SK-N-SH (cell line): ENCODE measurements at places on chromosomes 6 and 20. TPM values are rescaled to one million over a fixed set of nuclear protein-coding genes. Genes with fewer than 3 reads are reported as not detected.

The PTCRA gene
- not detected in 2 replicates for polyA plus RNA-seq

- DNase-seq = no peak
Measured at GRCh38 chr6:3061501-3061941, 6.8 kb upstream of the RIPK1 start.

The SRPK1 gene
- 10.6 and 16.4 TPM in 2 replicates for polyA plus RNA-seq

GRCh38 chr20:54362283-54362682 is 113.1 kb upstream of the DOK5 start:
- no peak for DNase-seq

- no peak for DNase-seq
Measured at GRCh38 chr6:125323376-125323775, 21.6 kb upstream of the HDDC2 start.

DNA sequence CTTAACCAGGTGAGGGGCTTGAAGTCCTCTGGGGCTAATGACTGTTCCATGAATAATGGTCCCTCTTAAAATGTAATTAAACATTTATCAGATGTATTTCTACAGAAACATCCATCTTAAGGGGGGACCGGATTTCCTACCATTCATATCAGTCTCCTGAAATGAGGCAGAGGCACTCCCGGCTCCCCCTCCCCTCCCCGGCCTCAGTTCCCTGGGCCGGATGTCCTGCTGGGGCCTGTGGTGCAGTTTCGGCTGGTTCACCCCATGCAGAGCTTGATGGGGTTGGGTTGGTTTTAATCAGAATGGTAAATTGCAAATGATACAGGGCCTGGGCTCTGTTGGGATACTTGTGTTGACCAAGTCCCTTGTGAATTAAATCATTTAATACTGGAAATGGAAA is 349.4 kb downstream of the PREX1 start:
- no peak for DNase-seq

DNA sequence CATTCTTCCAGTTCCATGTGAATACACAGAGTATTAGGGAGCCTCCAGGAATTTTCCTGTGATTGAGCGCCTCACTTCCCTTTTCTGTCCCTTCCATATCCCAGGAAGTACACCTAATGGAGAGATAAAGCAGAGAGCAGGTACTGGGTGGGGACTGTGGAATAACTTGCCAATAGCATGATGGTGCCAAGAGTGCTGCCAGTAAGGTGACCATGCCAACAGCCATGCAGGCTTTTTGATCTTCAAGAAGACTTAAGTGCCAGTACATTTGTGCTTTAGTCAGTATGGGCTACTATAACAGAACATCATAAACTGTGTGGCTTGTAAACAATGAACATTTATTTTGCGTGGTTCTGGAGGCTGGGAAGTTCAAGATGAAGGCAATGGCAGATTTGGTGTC is 160.2 kb upstream of the RIMS1 start:
- DNase-seq = no peak

DNA sequence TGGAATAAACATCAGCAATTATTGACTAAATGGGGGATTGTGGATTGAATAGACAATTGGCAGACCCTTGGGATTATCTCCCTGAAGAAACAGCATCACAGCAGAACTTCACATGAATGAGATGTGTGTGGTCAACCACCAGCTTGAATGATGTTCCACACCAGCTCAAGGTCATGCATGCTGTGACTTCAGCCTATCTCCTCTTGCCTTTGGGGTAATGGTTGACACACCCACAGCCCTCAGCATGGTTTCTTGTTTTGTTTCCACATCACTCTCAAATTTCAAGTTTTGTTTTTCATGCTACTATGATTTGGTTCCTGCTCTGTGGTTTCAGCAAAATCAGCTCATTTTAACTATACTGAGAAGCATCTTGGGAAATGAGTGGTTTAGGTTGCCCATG is 94.3 kb downstream of the PAK5 start:
- no peak for DNase-seq

- no peak for DNase-seq
Measured at GRCh38 chr6:50978380-50979170, 159.9 kb downstream of the TFAP2B start.

GRCh38 chr20:50735813-50736212 is 4.4 kb downstream of the PARD6B start:
- no peak for DNase-seq

GRCh38 chr20:4767084-4767483 is 45.4 kb downstream of the PRND start:
- no peak for DNase-seq
